ENCODE measurements at places on chromosomes 6 and 20.

GRCh38 chr20:63239431-63239830, 3.7 kb downstream of the BIRC7 start:
- no peak for DNase-seq

DNA sequence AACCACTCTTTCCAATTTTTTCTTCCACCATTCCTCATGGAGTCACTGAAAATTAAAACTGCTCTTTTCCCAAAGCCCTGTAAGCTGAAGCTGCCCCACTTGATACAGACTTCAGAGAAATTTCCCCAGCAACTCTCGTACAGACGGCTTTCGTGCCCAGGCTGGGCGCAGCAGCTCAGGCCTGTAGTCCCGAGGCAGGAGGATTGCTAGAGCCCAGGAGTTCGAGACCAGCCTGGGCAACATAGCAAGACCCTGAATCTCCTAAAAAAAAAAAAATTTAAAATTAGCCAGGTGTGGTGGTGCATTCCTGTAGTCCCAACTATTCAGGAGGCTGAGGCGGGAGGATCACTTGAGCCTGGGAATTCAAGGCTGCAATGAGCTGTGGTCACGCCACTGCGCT, 6.6 kb downstream of the PPDPF start:
- DNase-seq = no peak

DNA sequence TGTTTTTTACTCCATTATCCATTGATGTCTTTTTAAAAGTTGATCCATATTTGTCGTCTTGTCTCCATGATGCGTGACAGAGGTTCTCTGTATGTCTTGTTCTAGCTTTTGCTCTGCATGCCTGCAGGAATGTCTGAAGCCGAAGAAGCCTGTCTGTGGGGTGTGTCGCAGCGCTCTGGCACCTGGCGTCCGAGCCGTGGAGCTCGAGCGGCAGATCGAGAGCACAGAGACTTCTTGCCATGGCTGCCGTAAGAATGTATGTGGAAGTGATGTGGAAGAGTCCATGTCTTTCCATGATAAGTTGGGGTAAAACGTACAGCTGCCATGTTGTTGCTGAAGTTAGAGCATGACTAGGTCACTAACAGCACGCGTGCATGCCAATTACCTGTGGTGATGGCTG, 5.3 kb downstream of the RNF114 start:
- no peak for DNase-seq

- DNase-seq = no peak
These were observed 46.1 kb upstream of the GFRAL start for GRCh38 chr6:55281215-55281614.

DNA sequence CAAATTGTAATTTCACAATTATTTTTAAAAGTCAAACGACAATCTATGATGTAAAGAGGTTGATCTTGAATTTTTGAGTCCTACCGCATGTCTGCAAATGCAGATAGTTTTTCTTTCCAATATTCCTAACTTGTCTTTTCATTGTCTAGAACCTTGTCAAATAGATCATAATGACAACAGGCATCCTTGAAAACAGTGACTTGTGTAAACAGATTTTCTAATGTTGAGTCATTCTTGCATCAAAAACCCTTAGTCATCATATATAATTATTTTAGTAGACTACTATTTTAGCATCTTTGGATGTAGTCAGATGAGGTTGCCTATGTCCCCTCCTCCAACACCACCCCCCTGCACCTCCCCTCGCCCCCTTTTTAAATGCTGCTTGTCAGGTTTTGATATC, 43.8 kb downstream of the BMP6 start:
- DNase-seq = no peak

DNA sequence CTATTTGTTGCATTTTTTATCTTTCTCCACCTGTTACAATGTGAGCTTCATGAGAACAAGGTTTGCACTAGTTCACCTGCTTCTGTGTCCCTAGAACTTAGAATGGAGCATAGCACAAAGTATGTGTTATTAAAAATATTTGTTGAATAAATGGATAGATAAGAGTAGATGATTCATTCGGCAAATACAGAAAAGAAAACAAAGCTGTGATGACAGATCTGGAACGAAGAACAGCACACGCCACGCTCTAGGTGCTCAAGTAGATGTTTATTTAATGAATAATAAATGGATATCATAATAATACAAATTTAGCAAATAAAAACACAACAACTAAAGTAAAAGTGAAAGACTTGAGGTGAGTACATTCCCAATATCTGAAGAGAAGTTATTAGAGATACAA, 273.1 kb downstream of the HAO1 start:
- no peak for DNase-seq

DNA sequence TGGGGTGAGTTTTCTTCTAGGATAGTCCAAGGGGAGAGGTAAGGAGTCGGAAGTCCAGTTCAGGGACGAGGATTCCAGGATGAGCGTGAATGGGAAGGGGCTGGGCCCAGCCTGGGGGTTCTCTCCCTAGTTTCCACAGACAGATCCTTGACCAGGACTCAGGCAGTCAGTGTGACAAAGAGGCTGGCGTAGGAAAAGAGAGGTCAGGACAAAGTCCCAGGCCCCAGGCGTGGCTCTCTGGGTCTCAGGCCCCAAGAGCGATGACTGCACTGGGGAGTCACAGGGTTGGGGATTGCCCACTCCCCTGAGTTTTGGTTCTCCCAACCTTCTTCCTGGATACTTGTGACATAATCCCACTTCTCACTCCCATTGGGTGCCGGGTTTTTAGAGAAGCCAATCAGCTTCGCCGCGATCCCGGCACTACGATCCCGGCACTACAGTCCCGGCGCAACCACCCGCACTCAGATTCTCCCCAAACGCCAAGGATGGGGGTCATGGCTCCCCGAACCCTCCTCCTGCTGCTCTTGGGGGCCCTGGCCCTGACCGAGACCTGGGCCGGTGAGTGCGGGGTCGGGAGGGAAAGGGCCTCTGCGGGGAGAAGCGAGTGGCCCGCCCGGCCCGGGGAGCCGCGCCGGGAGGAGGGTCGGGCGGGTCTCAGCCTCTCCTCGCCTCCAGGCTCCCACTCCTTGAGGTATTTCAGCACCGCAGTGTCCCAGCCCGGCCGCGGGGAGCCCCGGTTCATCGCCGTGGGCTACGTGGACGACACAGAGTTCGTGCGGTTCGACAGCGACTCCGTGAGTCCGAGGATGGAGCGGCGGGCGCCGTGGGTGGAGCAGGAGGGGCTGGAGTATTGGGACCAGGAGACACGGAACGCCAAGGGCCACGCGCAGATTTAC, 46.2 kb upstream of the TRIM26 start:
- peak; percentile 64 for DNase-seq

GRCh38 chr6:139147628-139148027, 12.7 kb downstream of the HECA start:
- no peak for DNase-seq

DNA sequence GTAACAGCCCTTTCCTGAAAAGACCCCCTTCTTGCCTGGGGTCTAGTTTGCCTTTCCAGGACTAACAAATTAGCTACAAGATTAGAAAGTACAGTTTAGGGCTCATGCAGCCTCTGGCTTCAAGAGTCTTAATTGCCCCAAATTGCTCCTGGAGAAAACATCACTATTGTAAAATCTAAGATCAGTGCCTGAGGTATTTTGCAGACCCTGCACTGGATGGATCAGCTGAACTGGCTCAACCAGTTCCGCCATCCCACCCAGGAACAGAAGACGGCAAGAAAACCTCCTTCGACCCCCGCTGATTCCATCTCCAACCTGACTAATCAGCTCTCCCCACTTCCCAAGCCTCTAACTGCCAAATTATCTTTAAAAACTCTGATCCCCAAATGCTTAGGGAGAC, 236.5 kb upstream of the KCNG1 start:
- DNase-seq = no peak

GRCh38 chr20:5495939-5496338, 179.2 kb upstream of the PROKR2 start:
- no peak for DNase-seq

DNA sequence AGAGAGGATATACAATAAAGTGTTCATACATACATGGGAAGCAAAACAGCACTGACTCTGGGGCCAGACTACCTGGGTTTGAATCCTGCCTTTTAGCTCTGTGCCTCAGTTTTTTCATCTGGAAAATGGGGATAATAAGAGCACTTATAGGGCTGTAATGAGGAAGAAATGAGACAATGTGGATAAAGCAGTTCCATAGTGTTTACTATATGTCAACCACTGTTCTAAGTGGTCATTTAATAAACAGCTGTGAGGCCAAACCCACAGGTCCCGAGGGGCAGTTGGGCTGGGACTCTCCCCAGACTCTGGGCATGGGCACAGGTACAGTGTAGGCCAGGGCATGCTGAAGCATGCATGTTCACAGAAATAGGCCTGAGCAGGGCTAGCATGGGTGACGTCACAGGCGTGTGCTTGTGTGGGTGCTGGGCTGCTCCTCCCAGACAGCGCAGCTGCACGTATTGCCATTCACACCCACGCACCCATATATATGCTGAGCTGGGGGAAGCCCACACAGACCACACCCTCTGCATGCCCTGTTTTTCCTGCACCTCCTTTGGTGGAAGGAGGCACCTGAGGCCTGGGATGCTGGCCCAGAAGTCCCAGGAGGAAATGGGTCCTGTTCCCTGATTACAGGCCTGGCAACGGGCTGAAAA, 3.5 kb upstream of the PLCG1 start:
- no peak for DNase-seq

DNA sequence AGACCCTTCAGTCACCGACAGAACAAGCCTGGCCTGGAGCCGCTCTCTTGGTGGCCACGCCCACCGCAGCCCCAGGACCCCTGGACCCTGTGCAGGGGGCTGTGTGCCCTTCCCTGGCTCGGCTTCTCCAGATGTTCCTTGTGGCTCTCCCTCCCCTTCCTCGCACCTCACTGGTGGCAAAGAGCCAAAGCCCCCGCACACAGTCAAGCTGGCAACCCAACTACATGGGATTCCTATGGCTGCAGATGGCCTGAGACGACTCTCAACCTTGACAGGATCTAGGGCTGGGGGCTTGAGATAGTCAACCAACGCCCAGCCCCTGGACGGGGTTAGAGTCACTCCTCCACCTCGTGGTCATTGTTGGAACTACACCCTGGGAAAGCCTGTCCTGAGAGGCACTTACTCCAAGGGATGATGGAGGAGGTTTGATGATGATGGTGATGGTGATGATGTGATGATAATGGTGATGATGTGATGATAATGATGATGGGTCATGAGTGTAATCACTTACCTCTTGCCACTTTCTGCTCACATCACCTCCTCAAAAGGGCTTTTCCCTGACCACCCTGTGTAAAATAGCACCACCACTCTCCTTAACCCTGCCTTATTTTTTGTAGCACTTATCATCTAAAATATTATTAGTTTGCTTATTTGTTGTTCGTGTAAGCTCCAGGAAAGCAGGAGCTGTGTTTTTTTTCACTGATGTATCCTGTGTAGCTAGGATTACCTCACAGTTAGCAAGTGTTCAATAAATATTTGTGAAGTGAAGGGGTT, 278.4 kb downstream of the LRFN2 start:
- DNase-seq = peak; percentile 60

DNA sequence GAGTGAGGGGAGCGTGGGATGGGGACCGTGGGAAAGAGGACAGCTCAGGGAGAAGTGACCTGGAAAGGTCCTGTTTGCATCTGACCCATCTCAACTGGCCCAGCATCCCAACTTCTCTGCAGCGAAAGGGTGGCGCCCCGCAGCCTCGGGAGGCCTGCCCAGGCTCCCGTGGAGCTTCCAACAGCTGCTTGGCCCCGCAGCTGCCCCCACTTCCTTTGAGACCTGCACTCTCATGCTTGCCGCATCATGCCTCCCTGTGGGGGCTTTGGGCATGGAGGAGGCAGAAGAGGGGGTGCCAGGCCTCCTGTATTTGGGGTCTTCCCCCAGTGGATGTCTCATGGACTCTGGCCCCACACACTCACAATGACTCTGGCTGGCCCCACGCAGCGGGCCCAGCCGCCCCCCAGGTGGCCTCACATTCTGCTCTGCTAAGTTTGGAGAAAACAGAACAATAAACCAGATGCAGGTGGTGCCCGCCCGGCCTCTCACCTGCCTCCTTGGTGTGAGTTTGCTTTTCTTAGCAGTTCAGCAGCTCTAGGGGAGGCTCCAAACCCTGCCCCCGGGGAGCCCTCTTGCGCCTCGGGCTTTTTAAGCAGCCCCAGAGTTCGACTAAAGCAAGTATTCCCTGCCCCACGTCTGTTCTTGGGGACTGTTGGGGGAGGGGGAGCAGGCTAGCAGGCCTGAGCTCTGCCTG, 40.7 kb downstream of the CPXM1 start:
- DNase-seq = no peak

DNA sequence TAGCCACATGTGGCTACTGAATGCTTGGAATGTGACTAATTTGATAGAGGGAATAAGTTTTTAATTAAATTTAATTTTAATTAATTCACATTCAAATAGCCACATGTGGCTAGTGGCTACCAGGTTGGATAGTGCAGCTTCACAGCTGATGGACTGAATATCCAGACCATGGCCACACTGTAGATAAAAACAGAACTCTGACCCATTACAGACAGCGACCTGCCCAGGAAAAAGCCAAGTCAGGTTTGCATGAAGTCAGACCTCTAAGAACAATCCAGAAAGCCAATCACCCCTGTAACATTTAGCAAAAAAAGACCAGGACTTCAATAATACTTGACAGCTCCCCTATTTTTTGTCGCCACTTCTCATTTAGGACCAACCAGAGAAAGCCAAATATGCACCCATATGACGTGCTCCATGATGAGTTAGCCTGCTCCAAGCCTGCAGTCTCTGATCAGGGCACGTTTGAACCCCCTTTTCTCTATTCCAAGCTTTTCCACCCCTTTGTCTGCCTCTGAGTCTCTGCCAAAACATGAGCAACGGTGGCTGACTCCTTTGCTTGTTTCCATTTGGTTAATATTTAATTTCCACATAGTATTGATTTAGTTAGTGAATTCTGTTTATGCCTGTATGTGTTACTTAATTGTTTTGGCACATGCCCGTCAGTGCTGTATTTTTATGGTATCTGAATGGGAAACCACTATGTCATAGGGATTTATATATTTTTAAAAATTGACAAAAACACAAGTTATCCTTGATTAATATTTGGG, 636.3 kb downstream of the UTRN start:
- DNase-seq = no peak

- peak; percentile 88 for DNase-seq
These were observed at the start of gene GPANK1 for GRCh38 chr6:31664790-31665500. TSS of gene GPANK1 (minus strand) at chr6:31664997. CDS start at chr6:31664478, 519 bp downstream.

- DNase-seq = no peak
These were observed 103.0 kb downstream of the EDN3 start for GRCh38 chr20:59403261-59403961.

GRCh38 chr20:37511610-37512275, 9.3 kb upstream of the NNAT start:
- DNase-seq = no peak
